Renal cortical epithelial cell (primary cell): ENCODE measurements at places on chromosomes 1 and 21. TPM values are rescaled to one million over a fixed set of nuclear protein-coding genes. Genes with fewer than 3 reads are reported as not detected.

The ARHGEF10L gene
- 16.0 and 51.2 TPM in 2 replicates for total RNA-seq

The SLC35F3 gene
- 2.7 and 8.3 TPM in 2 replicates for total RNA-seq

The FCRL2 gene
- total RNA-seq, result not detected in 2 replicates

- peak; percentile 70 for DNase-seq
These were observed 149.0 kb upstream of the C1orf87 start for GRCh38 chr1:60222360-60223115.
